Activated CD8-positive, alpha-beta memory T cell treated with anti-CD3 and anti-CD28 coated beads, Interleukin-2, amount 50 U/mL, for 4 hours (primary cell): ENCODE measurements at places on chromosomes 13 and 19.
A peak's percentile ranks its signal among the peaks of the same experiment; 100 is the strongest.

GRCh38 chr13:42968906-42969305, 23.1 kb downstream of the EPSTI1 start:
- DNase-seq: no peak

DNA sequence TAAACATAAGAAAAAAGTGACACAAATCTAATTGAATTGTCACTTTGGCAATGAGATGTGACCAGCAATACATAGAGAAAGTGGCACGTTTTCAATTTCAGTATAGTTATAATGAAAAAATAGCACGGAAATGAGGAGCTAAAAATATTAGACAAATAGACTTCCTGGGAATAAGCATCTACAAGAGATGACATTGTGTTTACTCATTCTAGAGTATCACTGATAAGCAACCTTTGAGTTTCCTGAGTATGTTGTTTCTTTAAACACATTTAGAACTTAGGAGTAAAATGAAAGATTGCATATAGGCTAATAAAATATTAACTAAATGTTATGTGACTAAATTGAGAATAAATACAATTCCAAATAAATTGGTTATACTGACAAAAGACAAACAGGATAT, 207.1 kb upstream of the SLITRK6 start:
- no peak for DNase-seq

DNA sequence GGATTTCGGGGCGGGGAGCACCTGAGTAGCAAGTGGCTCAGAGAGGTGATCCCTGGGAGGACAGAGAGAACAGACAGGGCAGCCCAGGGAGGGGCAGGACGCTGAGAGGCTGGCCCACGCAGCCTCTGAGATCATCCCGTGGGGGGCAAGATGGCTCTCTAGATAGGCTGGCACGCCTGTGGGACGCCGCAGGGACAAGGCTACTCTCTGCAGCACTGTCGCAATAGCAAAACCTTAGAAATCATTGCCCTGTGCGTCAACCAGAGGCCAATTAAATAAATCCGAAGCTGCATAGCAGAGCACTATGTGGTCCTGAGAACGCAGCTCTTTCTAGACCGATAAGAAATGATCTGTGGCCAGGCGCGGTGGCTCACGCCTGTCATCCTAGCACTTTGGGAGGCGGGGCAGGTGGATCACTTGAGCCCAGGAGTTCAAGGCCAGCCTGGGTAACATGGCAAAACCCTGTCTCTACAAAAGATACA, 5.1 kb downstream of the PEX11G start:
- DNase-seq: no peak

- peak; percentile 66 for DNase-seq
Measured at GRCh38 chr13:31160857-31161556, 697 bp downstream of the HSPH1 start.

GRCh38 chr13:25136880-25137787, 35.0 kb downstream of the AMER2 start:
- no peak for DNase-seq
